ENCODE measurements at places on chromosomes 12 and 14. TPM values are rescaled to one million over a fixed set of nuclear protein-coding genes. Genes with fewer than 3 reads are reported as not detected.

DNA sequence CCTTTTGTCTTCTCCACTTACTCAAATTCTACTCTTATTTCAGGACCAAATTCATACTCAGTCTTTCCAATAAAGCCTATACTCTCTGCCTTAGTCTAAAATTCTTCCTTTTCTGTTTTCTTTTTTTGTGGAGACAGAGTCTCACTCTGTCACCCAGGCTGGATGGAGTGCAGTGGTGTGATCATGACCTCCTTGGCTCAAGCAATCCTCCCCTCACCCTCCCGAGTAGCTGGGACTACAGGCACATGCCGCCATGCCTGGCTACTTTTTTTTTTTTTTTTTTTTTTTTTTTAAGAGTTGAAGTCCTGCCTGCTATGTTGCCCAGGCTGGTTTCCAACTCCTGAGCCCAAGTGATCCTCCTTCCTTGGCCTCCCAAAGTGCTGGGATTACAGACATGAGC is 11.9 kb downstream of the SRP54 start:
- DNase-seq: no peak

GRCh38 chr12:132194056-132194455 is 49.8 kb downstream of the NOC4L start:
- no peak for DNase-seq

DNA sequence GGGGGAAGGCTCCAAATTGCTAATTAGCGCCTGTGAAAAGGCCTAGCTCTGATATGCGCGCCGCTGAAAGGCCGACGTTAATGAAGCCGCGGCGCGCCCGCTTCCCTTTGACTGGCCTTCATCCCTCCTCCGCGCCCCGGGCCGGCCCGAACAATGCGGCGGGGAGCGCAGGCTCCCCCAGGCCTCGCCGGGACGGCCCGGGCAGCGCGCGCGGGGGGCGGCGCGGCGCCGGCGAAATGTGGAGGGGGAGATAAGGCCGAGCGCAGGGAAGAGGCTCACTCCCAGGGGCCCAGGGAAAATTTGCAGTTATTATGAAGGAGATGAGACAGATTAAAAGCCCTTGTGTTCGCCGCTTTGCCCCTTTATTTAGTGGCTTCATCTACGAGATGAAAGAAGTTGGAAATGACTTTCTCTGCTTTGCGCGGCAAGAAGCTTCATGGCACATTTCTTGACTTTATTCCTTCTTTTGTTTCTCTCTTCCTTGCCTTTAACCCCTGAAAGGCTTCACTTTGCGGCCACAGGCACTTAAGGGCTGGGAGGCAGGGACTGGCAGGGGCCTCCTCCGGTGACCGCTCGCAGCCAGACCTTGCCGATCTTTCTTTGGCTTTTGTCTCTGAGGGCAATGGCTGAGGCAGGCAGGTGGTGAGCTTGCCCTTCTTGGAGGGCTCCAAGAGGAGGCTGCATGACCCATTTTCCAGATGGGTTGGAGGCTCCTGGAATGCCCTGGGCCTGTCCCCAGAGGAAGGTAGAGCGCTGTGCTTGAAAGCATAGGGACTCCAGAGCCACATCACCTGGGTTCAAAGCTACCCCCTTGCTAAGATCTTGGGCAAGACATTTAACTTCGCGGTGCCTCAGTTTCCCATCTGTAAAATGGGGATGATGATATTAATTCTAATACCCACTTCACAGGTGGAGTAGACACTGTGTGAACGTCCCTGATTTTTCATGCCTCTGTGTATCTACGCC is 12.7 kb upstream of the GPATCH2L start:
- DNase-seq: no peak

DNA sequence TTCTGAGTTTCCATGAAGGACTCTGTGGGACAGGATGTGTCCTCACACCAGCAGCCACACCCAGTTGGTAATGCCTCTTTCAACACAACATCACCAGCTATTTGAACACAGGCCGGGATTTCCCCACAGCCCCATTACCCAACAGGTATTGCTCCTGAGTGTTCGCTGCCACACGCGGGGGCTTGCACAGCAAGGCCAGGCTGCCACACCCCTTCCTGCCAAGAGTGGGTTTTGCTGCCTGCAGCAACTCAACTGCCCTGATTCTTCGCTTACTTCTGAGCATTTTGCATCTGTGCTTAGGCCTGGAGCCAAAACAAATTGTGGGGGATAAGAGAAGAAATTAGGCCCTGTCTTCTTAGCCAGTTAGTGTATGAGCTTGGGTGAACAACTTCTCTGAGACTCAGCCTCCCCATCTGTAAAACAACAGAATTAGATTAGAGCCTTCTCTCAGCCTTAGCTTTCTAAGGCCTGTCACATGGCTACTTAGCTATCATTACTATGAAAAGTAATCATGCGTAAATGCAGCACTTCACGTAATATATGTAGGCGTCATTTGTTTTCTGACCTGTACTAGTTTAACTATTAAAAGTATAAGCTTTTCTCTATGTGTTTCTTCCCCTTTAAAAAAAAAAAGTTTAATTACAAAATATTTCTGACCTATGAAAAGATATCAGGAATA is 20.0 kb downstream of the CKAP4 start:
- DNase-seq: no peak

- DNase-seq: no peak
Observed at GRCh38 chr12:132339856-132340255, 10.5 kb upstream of the GALNT9 start.

DNA sequence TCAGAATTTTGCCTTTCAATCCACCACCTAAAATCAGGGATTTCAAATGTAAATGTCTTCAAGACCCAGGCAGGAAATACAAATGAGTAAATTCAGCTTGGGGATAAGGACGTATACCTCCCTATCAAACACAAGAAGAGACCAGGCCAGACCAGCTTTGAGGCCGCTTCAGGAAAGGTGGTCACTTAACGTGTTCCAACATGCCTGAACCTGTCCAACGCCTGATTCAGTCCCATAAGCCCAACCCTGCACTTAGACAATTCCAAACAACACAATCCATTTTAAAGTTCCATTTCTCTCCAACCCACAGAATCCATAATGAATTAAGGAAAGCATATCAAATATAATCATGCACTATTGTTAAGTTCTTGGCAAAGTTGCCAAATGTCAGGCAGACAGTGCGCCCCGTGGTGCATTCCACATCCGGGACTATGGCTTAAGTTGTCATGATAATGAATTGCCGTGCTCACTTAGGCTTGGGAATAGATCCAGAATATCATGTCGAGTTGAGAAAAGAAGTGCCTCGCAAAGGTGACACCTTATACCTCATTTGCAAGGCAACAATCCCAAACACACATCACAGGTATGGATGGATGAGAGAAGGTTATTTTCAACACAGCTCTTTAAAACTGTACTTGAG is 35.5 kb downstream of the CCDC60 start:
- no peak for DNase-seq

DNA sequence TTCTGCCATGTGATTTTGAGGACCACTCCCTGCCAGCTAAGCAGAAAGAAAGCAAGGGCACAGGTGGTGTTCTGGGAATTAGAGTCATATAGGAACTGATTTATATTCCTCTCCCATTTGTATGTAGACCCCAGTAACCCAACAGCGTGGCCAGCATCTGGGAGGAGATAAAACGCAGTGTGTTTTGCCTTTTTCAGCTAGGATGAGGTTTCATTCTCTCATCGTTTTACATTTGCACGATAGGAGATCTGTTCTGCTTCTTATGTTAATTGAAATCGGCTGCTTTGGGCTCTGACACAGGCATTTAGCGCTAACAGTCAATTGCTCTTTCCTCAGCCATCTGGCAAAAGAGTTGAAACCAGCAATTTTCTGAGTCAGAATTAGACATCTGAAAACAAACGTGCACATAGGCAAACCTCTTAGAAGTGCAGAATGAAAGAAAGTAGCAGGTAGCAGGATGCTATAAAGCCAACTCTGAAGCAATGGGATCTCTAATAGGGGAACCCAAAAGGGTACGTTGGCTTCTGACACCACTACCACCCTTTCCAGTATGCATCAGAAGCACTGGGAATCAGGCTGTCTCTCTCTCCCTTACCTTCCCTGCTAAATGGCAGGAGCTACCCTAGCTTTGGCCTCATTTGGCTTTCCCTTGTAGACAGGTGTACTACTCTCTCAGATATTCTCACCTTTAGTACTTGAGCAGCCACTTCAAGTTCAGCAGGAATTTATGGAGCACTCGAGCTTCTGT is 219.1 kb downstream of the PHLDA1 start:
- DNase-seq: no peak

- DNase-seq: no peak
Observed at GRCh38 chr12:4954621-4955354, 45.1 kb downstream of the KCNA1 start.

GRCh38 chr12:82412246-82412645 is 53.9 kb downstream of the METTL25 start:
- DNase-seq: no peak

NANOG gene
- 0.18 TPM for polyA plus RNA-seq

LLPH gene
- polyA plus RNA-seq: 26.5 TPM

HEATR5A gene
- 22.6 TPM for polyA plus RNA-seq

TMEM121 gene
- polyA plus RNA-seq: 5.0 TPM
